ENCODE measurements at places on chromosomes 13 and 19.

GRCh38 chr13:49112782-49113525 lies 107.2 kb upstream of the MLNR start:
- DNase-seq: no peak

- no peak for DNase-seq
Measured at GRCh38 chr13:112693831-112694497, 4.1 kb downstream of the ATP11A start.

DNA sequence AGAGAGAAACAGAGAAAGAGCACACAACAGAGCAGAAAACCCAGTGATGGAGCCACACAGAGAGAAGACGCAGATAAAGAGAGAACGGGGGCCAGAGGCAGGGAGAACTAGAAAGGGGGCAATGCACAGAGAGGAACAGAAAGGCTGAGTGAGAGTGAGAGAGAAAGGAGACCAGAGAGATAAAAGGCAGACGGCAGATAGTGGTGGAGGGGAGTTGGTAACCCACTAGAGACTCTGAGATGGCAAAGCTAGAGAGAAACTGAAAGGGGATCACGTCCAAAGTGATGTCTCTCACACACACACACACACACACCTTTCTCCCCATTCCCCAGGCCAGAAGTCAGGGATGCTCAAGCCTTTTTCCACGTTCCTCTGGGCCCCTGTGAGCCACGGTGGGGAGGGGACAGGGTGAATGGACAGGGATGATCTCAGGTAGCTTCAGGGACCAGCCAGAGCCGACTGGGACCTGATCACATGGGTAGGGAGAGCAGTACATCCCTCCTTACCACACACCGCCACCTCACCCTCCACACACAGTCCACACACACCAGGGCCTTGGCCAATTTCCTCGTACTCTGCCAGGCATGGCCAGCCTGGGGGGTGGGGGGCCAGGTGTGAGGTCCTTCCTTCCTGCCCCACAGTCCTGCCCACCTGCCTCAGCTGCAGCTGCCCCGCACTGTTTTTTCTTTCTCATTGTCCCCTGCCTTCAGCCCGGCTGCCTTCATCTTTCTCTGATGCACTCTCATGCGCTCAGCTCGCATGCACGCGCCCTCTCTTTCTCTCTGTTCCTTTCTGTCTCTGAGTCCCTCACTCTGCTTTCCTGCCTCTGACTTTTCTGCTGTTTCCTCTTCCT lies 22.5 kb upstream of the POU2F2 start:
- DNase-seq: peak; percentile 25

GRCh38 chr19:9535934-9536333 lies 2.5 kb downstream of the ZNF426 start:
- DNase-seq: no peak

GRCh38 chr13:107351305-107351704 lies 783.4 kb upstream of the ARGLU1 start:
- peak; percentile 12 for DNase-seq

DNA sequence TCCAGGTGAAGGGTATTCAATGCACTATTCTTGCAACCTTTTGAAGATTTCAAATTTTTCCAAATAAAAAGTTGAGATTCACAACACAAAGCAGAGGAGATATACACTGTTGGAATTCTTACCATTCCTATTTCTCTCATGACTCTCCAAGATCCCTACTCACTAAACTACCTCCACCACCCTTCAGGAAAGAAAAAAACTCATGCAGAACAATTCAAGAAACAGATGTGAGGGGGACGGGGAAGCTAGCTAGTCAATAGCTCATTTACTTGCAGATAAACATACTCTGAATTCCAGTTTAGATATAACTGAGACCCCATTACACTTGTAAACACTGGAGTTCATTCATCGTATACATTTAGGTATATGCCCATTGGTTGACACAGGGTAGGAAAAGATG lies 90.0 kb upstream of the SERP2 start:
- no peak for DNase-seq

- peak; percentile 50 for DNase-seq
Measured at GRCh38 chr13:89925107-89925506, 1422.4 kb upstream of the MIR17HG start.

GRCh38 chr19:41299046-41299754 lies 10.8 kb upstream of the CCDC97 start:
- DNase-seq: no peak

DNA sequence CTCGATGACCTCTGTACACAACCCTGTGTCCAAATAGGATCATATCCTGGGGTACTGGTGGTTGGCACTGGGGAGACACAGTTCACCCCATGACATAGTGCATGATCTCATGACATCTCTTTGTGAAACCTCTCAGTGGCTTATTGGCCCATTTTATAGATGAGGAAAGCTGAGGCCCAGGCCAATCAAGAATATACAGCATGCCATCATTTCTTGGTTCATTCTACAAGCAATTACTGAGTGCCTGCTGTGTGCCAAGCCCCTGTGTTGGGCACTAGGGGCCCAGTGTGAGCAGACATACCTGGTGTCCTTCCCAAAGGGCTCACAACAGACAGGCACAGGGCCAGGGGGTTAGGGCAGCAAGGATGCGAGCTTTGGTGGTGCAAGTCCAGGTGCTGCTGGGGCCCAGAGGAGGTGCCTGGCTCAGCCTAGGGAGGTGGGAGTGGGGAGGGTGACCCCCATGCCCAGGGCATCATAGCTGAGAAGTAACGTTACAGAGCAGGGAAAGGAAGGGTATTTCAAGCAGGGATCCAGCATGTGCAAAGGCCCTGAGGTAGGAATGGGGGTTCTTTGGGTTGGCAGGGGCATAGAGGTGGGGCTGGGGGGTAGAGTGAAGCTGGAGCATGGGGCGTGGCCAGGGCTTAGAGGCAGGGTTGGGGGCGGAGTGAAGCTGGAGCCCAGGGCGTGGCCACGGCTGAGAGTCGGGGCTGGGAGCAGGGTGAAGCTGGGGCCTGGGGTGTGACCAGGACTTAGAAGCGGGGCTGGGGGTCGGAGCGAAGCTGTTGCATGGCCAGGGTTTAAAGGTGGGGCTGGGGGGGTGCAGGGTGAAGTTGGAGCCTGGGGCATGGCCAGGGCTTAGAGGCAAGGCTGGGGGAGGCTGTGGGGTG lies 20.7 kb downstream of the COLGALT1 start:
- no peak for DNase-seq

- DNase-seq: no peak
Measured at GRCh38 chr19:2428321-2428690, 920 bp upstream of the TIMM13 start.

- no peak for DNase-seq
Measured at GRCh38 chr19:53461866-53462265, 5.7 kb upstream of the ZNF813 start.

- DNase-seq: no peak
Measured at GRCh38 chr13:21111546-21111945, 50.2 kb upstream of the LATS2 start.

GRCh38 chr13:113297370-113298042 lies 467 bp downstream of the LAMP1 start:
- DNase-seq: no peak

DNA sequence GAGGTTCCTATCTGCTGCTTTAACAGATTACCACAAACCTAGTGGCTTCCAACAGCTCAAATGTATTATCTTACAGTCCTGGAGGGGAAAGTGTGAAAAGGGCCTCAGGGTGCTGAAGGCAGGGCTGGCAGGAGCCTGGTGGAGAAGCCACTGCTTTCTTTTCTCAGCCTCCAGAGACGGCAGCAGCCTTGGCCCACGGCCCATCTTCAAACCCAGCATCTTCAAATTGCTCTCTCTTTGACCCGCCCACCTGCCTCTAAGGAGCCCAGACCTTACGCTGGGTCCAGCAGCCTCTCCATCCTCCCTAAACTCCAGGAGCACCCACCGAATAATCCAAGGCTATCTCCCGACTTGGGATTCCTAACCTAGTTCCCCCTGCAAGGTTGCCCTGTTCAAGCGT lies 35.6 kb downstream of the C13orf46 start:
- no peak for DNase-seq

DNA sequence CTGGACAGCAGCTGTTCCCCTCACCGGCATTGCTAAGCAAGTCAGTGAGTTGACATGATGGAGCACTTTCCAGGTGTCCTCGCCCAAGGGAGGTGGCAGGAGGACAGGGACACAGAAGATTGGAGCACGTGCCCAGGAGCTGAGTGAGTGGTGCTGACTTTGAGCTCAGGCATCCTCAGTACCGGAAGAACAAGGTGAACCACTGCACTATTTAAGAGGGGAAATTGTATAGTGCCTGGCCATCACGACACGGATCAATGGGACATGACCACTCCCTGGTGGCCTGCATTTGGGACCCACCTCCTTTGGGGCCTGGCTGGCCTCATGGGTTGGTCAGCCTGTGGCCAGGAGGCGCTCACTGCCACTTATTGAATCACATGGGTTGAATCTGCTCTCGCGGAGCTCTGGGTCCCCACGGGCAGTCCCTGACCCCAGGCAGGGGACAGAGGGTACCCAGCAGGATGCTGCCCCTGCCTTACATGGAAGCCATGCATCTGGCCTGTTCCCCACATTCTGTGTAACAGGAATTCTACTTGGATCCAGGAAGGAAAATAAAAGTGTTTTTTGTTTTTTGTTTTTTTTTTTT lies 206.9 kb upstream of the ZNF536 start:
- DNase-seq: no peak

DNA sequence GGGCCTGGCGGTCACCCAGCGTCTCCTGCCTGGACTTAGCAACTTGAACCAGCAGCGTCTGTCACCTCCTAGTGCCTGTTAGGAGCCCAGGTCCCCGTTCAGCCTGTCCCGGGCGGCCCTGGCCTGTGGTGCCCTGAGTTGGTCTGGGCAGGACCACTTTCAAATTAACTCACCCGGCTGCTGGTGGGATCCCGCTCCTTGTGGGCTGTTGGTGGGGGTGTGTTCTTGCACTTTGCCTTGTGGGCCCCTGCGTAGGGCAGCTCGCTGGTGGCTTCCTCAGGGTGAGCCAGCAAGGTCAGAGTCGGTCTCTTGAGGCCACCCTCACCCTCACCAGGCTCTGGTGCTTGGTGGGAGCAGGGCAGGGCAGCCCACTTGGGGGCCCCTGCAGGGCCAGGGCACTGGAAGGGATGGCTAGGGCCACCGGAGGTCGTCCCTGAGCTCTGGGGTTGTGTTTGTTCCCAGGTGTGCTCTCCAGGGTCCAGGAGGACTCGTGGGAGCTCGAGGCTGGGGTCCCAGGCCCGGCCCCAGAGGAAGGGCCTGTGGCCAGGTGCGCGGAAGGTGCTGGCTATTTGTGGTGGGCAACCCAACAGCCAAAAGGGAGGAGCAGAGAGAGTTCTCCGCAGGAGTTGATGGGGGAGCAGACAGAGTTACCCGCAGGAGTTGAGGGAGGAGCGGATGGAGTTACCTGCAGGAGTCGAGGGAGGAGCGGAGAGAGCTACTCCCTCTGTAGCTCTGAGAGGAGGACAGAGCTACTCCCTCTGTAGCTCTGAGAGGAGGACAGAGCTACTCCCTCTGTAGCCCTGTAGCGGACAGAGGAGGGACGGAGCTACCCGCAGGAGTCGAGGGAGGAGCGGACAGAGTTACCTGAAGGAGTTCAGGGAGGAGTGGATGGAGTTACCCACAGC lies 16.9 kb downstream of the TFDP1 start:
- DNase-seq: no peak

GRCh38 chr19:56110515-56111448 lies 10.3 kb downstream of the ZNF787 start:
- DNase-seq: no peak

DNA sequence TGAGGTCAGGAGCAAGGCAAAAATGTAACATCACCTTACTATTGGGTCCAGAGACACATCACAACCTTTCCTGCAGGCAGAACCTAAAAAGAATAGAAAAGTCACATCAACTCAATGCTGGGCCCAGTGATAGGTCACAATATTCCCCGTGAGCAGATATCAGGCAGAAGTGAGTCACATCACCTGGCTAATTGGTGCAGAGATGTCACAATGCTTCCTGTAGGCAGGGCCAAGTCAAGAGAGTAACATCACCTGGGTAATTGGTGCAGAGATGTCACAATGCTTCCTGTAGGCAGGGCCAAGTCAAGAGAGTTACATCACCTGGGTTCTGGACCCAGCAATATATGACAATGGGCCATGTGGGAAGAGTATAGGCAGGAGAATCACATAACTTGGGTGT lies 63.4 kb downstream of the ZNF726 start:
- DNase-seq: no peak

DNA sequence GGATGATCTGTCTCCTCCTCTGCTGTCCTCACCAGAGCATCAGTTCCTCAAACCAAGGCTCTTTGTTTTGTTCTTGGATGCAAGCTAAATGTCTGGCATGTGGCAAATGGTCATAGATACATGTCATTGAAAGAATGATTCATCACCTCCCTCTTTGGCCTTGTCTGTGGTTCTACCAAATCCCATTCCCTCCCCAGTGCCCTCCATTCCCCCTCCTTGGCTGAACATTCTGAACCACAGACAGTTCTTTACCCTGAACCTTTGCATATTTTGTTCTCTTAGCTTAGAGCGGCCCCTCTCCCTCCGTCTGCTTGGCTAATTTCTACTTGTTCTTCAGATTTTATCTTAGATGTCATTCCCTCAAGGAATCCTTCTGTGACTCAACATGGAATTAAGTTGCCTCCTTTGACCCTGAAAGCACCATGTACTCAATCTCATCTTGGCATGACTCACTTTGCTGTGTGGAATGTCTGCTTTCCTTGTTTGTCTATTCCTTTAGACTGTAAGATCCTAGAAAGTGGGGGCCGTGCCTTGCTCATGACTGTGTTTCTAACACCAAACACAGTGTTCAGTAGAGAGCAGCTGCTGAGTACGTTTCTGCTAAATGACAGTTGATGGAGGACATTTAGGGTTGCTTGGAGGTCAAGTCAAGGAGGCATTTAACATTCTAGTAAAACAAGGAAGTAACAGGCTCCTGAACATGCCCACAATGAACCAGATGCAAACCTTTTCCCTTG lies 8.1 kb downstream of the ALOX5AP start:
- DNase-seq: no peak

DNA sequence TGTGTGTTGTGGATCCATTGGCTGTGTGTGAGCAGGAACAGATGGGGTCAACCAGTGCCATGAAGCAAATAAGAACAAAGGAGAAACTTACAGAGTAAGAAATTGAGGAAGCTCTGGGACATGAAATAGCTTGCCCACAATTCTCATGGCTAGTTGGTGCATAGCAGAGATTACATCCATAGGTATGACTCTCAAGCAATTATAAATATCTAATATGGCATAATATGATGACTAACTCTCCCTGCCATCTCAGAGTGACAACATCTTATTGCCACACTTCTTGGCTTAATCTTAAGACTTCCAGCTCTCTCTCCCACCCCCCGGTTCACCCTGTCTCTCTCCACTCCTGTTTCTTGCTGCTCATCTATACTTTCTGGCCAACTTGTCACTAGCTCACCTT lies 53.3 kb downstream of the OXGR1 start:
- DNase-seq: no peak

- peak; percentile 49 for DNase-seq
Measured at GRCh38 chr13:99657848-99658260, 156.6 kb downstream of the TM9SF2 start.

GRCh38 chr19:8897106-8897505 lies 64.9 kb downstream of the MBD3L1 start:
- no peak for DNase-seq

DNA sequence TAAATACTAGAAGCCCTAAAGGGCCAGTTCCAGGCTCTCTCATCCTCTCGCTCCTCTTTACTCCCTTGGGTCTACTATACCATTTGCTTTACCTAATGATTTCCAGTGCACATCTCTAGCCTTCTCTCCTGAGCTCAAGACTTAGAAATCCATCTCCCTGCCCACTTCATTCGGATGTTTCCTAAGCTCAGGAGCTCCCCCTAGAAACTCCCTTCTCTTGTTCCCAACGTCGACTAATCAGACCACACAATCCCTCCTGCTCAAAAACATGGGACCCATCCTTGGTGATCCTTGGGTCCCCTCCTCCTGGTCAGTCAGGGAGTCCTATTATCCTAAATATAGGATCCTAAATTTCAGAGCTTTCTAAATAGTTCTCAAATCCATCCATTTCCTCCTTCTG lies 21.1 kb upstream of the STK24 start:
- no peak for DNase-seq
